Coronary artery (tissue), 2 donors: ENCODE measurements at places on chromosomes 3 and 15.

DNA sequence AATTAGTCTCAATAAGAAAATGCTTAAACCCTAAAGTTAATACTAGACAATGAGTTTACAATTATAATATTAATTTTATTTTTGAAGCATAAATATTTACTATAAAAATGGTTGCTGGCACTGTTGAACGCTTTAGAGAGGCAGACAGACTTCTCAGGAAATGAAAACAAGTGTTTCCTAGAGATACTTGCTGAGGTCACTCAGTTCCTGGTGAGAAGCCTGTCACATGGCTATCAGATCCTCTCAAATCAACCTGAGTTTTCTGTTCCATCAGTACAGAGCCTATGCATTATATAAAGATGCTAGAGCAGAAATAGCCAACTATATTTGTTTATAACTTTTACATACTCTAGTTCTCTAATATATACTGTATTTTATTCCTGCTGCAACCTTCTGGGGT is 109.2 kb downstream of the MYO5A start:
- no peak for DNase-seq

DNA sequence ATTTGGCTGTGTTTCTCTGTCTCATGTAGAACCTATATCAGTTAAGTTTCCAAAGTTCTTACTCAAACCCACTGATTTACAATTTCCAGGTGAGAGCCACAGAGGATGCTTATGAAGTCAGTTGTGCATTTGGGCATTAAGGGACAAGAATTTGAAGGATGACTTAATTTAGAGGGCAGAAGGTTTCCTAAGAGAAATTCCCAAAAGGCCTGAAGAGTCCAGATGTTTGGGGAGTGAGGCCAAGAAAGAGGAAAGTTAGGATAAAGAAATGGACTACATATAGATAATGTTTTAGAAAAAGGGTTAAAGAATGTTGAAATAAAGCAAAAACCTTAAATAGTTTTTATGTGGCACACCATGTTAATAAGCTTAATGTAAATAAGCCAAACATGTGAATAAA is 338.7 kb upstream of the GRM7 start:
- no peak for DNase-seq

DNA sequence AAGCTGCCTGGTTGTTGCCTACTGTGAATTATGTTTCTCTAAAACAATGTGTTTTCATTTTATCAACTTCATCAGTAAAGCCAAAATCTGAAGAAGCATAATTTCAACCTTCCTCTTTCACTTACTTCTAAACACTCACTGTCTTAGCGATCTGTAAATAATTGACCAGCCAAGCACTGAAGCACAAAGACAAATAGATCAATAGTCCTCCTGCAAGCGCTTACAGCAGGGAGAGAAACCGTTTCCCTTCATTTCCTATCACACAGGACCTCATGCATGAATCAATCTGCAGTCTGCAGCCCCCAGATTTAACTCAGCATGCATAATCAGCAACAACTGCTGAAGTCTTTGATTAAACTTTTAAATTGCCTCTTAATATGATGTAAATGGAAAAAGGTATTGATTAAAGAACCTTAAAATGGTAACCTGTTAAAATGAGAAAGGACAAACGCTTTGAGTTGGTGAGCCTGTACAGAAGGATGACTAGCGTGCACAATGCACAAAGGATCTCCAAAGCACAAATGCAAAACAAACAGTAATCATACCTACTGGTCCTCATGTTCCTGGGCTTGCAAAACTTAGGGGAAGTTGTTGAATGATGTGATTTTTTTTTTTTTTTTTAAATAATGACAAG is 370.2 kb upstream of the ZNF385D start:
- no peak for DNase-seq

- DNase-seq, result no peak
Measured at GRCh38 chr3:23620638-23621015, 185.1 kb upstream of the UBE2E1 start.

DNA sequence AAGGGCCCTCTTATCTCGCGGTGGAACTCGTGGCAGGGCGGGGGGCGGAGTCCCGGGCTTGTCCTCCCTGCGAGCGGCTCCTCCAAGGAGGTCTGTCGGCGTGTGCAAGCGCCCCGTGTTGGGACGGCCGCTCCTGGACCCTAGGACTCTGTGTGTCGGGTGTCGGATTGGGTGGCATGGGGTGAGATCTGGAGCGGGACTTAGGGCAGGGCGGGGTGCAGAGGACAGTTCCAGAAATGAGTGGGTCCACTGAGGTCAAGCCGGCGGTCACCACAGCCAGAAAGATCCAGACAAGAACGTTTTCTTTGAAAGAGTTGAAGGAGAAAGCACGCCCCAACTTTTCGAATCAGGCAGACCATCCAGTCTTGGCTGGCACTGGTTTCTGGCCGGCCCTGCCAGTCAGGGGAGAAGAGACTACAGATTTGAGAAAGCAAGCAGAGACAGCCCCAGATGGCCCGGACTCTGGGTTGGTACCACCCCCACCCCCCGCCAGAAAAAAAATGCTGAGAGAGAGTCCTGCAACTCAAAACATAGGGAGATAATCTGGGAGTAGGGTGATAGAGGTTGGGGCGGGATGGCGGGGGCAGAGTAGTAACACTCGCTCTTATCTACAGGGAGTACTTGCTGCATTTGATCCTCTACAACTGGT is 784 bp upstream of the CISH start:
- DNase-seq, result no peak

DNA sequence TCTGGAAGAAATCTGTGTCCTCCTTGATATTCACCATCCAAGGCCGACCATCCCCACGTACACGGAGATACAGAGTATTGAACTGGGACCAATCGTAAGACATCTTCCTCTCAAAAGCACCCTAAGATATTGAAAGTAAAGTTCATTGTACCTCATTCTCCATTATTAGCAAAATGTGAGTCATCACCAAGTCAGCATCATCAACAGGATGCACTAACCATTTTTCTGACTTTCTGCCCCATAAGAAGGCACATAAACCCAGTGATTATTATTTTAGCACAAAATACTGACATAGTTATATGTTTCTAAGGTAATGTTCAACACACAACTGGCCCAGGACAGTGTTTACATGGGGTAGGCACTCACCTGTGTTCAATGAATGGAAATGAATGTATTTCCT is 7.4 kb downstream of the NDUFAF1 start:
- no peak for DNase-seq

GRCh38 chr15:31489801-31490646 is 163.4 kb downstream of the KLF13 start:
- DNase-seq, result peak; percentile 73

GRCh38 chr3:70006089-70006488 is 6.6 kb downstream of the SAMMSON start:
- no peak for DNase-seq

DNA sequence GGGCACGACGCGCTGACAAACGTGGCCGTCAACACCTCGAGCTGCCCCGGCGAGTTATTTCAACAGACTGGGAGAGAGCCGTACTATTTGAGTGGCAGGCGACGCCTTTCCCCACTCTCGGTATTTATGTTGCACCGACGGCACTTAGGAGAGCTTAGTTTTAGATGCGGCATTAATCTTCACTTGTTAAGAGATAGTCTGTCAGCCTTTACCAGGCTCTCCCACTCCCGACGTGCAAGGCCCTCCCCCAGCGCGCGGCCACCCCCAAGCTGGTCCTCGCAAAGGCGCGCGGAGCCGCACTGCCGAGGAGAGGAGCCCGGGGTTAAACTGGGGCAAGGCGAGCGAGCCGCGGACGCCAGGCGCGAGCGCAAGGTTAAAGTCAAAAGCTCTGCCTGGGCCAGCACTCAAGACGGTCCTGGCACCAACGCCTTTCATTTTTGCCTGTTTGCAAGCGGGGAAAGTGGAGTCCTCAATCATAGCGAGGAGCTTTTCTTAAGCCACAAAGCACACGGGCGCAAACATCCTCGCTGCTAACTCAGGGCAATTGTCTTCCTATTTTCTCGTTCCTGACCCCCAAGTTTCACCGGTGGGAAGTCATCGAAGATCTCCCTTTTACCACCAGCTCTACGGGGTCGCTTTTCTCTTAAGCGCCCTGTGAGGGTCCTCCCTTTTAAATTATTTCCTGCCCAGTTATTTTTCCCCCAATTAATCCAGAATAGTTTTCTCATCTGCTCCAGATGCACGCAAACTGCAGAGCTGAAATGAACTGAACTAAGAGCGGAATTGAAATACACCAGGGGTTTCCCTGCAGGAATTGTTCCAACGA is 86.6 kb downstream of the NR2F2 start:
- DNase-seq, result no peak

- DNase-seq, result no peak
Measured at GRCh38 chr15:57320631-57321220, 55.6 kb upstream of the CGNL1 start.

- no peak for DNase-seq
Measured at GRCh38 chr15:38708672-38709180, 144.1 kb upstream of the RASGRP1 start.

DNA sequence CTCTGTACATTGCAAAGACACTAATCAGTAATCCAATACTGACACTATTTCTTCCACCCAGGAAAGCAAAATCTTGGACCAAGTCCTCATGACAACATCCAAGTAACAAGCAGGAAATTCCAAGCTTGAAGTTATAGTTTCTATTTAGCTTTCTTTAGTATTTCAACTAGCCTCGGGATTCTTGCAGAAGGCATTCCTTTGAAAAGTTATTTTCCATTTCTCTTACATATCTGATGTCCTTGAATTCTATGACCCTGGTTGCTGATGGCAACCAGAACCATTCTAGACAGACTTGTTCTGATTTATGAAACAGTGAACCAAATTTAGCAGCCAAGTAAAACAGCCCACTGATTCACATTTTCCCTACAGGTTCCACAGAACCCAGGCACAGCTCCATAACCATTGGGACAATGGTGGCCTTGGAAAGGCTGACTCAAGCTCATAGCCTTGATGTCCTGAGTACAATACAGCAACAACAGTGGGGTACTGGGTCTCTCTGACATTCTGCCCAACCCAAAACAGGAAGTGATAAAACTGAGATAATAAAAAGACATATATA is 26.5 kb downstream of the P3H2 start:
- DNase-seq, result peak; percentile 78
